ENCODE measurements at places on chromosomes 13 and 19.

- DNase-seq = no peak
Measured at GRCh38 chr13:102045731-102046130, 356.1 kb downstream of the FGF14 start.

- no peak for DNase-seq
Measured at GRCh38 chr13:104086759-104087158, 1020.5 kb upstream of the SLC10A2 start.

- no peak for DNase-seq
Measured at GRCh38 chr13:24911133-24911908, 147.4 kb downstream of the RNF17 start.

GRCh38 chr13:44191504-44192171 is 182.0 kb upstream of the SERP2 start:
- no peak for DNase-seq
